ENCODE measurements at places on chromosomes 2 and 18. TPM values are rescaled to one million over a fixed set of nuclear protein-coding genes. Genes with fewer than 3 reads are reported as not detected.

Gene IKZF2
- 6.5 TPM for total RNA-seq

Gene GDF7
- 1.1 TPM for total RNA-seq

Gene EGR4
- total RNA-seq, result not detected

Gene LRRC30
- total RNA-seq, result not detected

Gene WDCP
- total RNA-seq, result 3.6 TPM

Gene ZSWIM2
- total RNA-seq, result not detected

Gene RAB6C
- total RNA-seq, result not detected

Gene SPC25
- total RNA-seq, result 1.9 TPM

Gene HOXD8
- 0.55 TPM for total RNA-seq

Gene SIX3
- total RNA-seq, result not detected

Gene MROH2A
- total RNA-seq, result not detected

Gene UGT1A3
- not detected for total RNA-seq

Gene PGAP1
- total RNA-seq, result 10.5 TPM

Gene REG1B
- total RNA-seq, result not detected

All from right atrium auricular region (tissue), 2 donors.